ENCODE measurements at places on chromosomes 16 and 17. TPM values are rescaled to one million over a fixed set of nuclear protein-coding genes. Genes with fewer than 3 reads are reported as not detected.

- DNase-seq, result no peak
These were observed 22.1 kb downstream of the HIC1 start for GRCh38 chr17:2077040-2077439.

- DNase-seq, result no peak
These were observed 525 bp downstream of the CD2BP2 start for GRCh38 chr16:30354423-30355143.

GRCh38 chr16:79394206-79394605 is 206.3 kb downstream of the MAF start:
- DNase-seq, result no peak

DNA sequence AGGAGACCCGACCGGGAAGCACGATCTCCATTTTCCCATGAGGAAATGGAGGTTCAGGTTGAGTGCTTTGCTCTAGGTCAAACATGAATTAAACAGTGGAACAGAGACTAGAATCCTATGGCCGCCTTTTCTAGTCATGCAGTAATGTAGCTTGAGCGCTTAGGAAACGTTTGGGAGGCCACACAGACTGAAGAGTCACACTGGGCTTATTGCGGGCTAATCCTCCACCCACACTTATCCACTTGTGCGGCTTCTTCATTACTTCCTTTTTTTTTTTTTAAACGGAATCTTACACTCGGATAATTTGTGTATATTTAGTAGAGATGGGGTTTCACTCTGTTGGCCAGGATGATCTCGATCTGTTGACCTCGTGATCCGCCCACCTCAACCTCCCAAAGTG is 26.0 kb downstream of the CACNG3 start:
- no peak for DNase-seq

DNA sequence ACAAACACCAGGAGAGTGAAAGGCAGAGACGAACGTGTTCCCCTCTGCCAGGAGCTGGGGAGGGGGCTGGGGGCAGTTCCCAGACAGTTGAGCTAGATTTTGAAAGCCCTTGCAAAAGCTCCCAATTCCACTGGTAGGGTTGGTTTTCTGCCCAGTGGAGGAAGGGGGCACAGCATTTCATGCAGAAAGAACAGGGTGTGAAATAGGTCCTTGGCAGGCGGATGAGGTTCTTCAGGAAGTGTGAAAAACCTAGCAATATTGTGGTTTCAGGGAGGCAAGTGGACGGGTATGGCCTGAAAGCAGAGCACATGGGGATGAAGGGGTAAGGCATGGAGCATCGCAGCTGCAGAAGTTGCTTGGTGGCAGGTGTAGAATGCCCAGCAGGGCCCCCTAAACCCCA is 248.3 kb downstream of the KATNIP start:
- no peak for DNase-seq

- no peak for DNase-seq
These were observed 549.0 kb downstream of the HS3ST4 start for GRCh38 chr16:26240807-26241206.

DNA sequence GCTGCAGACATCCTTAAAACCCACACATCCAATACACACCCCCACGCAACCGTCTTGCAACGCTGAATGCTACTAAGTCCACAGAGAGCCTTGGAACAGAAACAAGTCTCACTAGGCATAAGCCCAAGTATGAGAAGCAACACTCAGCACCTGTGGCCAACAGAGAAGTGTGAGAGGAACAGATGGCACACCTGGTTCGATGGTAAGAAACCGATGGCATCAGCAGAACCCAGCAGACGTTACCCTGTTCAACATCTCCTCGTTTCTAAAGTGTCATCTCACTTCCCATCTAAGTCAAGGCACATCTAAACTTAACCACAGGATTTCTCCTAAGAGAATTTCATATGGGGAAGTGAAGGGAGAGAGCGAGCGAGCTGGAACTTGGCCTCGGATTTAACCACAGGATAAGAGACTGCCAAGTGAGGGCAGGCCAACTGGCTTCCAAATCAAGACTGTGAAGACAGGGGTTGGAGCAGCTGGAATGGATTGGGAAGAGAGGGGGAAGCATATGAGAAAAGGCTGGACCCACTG is 41.0 kb downstream of the NXPH3 start:
- no peak for DNase-seq

DNA sequence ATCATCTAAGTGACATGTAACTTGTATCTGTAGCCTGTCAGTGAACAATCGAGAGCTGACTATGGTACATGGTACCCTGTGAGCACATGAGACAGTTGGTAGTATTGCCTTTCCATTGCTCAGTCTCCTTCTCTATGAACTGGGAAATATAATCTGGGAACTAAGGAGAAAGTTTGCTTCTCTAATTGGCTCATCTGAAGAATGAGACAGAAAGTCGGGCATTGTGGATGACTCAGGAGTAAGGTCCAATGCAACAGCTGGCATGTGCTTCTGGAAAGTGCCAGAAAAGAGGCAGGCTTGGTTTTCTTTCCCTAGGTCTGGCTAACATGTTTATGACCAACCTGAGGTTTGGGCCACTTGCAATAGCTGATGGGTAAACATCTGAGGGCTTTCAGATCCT is 51.9 kb downstream of the ZZEF1 start:
- no peak for DNase-seq

GRCh38 chr17:37701496-37701898 is 43.4 kb downstream of the HNF1B start:
- no peak for DNase-seq

DNA sequence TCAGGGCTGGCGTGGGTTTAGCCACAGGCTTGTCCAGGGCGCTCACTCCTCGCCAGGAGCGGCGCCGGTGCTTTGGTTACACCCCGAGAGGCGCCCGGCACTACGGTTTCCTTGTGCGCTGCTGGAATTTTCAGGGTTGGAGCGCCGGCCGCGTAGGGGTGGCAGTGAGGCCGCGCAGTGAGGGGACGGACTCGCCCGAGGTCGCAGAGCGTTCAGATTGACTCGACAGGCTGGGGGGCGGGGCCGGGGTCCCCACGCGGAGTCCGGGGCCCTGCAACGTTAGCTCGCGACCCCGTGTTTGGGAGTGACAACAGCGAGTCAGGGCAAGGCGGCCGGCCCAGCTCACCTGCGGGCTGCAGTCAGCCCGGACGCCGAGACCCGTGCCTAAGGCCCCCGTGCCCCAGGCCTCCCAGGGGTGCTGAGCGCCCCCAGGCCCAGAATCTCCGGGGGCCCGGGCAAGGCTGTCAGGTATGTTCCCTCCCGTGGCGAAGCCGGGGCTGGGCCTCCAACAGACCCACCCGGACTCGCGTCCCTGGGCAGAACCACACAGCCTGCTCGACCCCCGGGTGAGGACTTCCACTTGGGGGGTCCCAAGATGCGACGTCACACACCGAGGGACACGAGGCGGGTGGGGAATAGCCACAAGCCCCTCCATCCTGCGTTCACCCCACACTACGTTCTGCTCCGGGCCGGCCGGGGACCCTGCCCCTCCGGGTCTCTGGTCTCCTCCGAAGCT is 1.3 kb upstream of the ACTG1 start:
- no peak for DNase-seq

- no peak for DNase-seq
These were observed 596.6 kb upstream of the CDH5 start for GRCh38 chr16:65769776-65770438.

GRCh38 chr16:80027007-80027965 is 426.7 kb upstream of the MAF start:
- DNase-seq, result no peak

- no peak for DNase-seq
These were observed 227.8 kb downstream of the CCDC182 start for GRCh38 chr17:57517273-57517631.

GRCh38 chr17:28335959-28336871 is 654 bp downstream of the TNFAIP1 start:
- peak; percentile 68 for DNase-seq

DNA sequence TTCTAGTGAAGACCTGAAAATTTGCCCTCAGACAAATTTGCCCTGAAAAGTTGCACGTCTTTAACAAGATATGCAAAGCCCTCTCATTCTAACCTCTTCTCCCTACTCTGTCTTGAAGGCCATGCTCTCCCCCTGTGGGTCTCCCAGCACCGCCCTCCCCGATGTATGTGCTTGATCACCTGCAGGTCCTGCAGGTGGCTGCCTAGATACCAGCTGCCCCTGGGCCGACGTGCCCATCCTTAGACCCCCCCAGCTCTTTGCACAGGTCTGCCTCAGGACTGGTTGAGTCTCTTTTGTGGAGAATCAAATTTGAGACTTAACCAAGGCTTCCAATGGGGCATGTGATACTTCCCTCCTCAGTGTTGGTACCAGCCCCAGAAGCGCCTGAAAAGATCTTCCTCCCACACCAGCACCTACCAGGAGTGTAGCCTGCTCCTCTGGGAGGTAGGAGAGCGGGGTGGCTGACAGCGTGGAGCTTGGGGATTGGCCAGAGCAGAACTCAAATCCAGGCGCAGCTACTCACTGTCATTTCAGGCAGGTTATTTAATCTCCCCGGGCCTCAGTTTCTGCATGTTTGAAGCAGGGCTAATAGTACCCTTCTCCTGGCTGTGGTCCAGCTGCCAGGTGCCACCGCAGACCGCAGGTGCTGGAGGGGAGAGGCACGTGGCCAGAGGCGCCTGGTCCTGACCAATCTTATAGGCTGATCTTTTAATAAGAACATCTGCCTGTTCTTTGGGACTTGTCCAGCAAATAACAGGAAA is 4.5 kb upstream of the MRPL38 start:
- no peak for DNase-seq

DNA sequence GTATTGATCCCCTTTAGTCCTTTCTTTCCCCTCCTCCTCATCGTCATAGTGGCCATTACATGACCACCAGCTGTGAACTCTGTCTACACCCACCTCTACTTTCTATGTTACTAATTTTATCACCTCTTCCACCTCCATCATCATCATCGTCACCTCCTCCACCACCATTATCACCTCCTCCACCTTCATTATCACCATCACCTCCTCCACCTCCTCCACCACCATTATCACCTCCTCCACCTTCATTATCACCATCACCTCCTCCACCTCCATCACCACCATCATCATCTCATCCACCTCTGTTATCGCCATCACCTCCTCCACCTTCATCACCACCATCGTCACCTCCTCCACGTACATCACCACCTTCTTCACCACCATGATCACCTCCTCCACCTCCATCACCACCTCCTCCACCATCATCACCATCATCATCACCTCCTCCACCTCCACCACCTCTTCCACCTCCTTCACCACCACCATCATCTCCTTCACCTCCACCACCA is 25.8 kb downstream of the ADGRG5 start:
- no peak for DNase-seq

Gene CCDC78
- 3.6 TPM for polyA plus RNA-seq

Gene PLCG2
- 48.8 TPM for polyA plus RNA-seq

Gene FOXN1
- polyA plus RNA-seq, result 0.62 TPM

Gene KRT27
- 0.05 TPM for polyA plus RNA-seq

Gene HOXB3
- 145 TPM for polyA plus RNA-seq

Gene CCL2
- 24.1 TPM for polyA plus RNA-seq

Gene HOXB4
- polyA plus RNA-seq, result 9.3 TPM

Gene TBC1D16
- polyA plus RNA-seq, result 27.2 TPM

Measured in right renal pelvis (tissue), 4 donors.